CD8-positive, alpha-beta memory T cell (primary cell): ENCODE measurements at places on chromosomes 4 and X.

GRCh38 chr4:113440371-113440770 is 321.2 kb downstream of the CAMK2D start:
- H3K4me1 ChIP-seq, result no peaks in the 10 kb centered on the region
- no peaks in the 10 kb centered on the region for H3K27me3 ChIP-seq
- DNase-seq, result no peak
- H3K36me3 ChIP-seq, result no peaks in the 10 kb centered on the region

DNA sequence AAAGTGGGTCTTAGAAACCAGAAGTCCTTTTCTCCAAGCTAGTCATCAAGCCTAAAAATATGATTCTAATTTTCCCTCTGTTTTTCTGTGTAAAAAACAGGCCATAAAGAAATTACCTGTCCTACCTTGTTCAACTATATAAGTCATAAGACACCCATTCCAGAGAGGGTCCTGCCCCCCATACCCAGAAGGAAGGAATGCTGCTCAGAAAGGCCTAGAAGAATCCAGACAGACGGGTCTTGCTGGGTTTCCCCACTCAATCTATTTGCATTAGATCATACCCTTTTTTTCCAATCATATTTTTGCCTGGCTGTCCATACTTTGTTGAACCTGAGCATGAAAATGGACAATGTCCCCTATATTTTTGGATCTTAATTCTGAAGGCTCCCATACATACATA is 16.3 kb upstream of the XAGE2 start:
- no peaks in the 10 kb centered on the region for H3K27me3 ChIP-seq
- H3K4me1 ChIP-seq, result no peaks in the 10 kb centered on the region
- DNase-seq, result no peak
- no peaks in the 10 kb centered on the region for H3K36me3 ChIP-seq

GRCh38 chr4:26150948-26151347 is 169.9 kb upstream of the RBPJ start:
- no peak overlapping the region for H3K4me3 ChIP-seq
- H3K27me3 ChIP-seq, result no peaks in the 10 kb centered on the region
- H3K36me3 ChIP-seq, result no peaks in the 10 kb centered on the region
- no peak overlapping the region for H3K27ac ChIP-seq
- H3K4me1 ChIP-seq, result no peaks in the 10 kb centered on the region

GRCh38 chr4:139651282-139652194 is 14.1 kb upstream of the MGST2 start:
- H3K4me1 ChIP-seq, result peaks cover 6% of the 10 kb centered on the region
- no peaks in the 10 kb centered on the region for H3K36me3 ChIP-seq
- no peak overlapping the region for H3K4me3 ChIP-seq
- no peaks in the 10 kb centered on the region for H3K27me3 ChIP-seq
- DNase-seq, result peak; percentile 42

DNA sequence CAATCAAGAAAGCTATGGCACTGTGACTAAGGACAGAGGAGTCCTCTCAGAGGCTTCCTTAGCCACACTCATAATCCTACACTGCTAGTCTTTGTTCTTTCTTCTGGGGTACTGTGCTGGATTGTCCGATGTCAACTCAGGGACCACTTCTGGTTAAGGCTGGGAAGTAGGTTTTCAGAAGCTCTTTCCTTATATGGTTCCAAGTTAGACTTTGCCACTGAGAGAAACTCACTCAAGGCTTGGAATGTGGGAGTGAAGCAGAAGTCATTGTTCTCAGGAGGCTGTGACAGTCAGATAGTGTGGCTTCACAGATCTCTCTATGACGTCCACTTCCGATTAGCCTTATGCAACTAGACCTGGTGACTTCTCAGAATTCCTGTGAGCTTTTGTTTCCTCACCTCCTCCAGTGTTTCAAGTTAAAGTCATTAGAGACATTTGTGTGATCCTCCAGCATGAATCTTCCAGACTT is 317.3 kb upstream of the F9 start:
- H3K4me3 ChIP-seq, result no peak overlapping the region
- H3K36me3 ChIP-seq, result no peaks in the 10 kb centered on the region
- H3K27me3 ChIP-seq, result no peaks in the 10 kb centered on the region
- DNase-seq, result no peak

- H3K4me1 ChIP-seq, result no peaks in the 10 kb centered on the region
- no peak overlapping the region for H3K27ac ChIP-seq
- H3K36me3 ChIP-seq, result no peaks in the 10 kb centered on the region
- H3K27me3 ChIP-seq, result no peaks in the 10 kb centered on the region
- H3K4me3 ChIP-seq, result no peak overlapping the region
Observed at GRCh38 chr4:75843596-75843995, 58.7 kb downstream of the PPEF2 start.

GRCh38 chr4:151921811-151922210 is 161.0 kb upstream of the GATB start:
- H3K36me3 ChIP-seq, result no peaks in the 10 kb centered on the region
- DNase-seq, result no peak
- no peaks in the 10 kb centered on the region for H3K4me1 ChIP-seq
- no peak overlapping the region for H3K4me3 ChIP-seq
- H3K27me3 ChIP-seq, result no peaks in the 10 kb centered on the region
- H3K27ac ChIP-seq, result no peak overlapping the region

DNA sequence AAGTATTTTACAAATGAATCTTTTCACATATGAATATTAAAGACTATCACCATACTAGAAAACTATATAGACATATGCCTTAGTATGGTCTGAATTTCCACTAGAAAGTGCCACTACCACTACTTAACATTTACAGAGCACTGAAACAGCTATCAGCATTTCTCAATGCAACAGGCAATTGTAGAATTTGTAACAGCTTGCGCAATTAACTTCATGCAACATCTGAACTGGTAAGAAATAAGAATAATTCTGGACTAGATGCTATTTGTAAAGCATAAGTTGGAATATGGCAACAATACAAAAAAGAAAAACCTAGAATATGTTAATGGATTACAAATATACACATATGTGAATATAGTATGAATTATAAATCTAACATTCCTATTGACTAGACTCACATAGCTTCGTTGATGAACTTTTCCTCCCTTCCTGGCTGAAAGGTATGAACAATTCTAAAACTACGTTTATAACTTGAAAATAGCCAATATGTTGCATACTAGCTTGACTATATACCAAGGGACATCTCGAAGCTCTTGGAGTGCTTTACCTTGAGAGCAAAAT is 82.0 kb downstream of the ATP8A1 start:
- H3K27ac ChIP-seq, result no peak overlapping the region
- H3K36me3 ChIP-seq, result no peaks in the 10 kb centered on the region
- DNase-seq, result no peak
- H3K4me3 ChIP-seq, result no peak overlapping the region

GRCh38 chrX:137052643-137053235 is 18.9 kb upstream of the GPR101 start:
- no peaks in the 10 kb centered on the region for H3K4me1 ChIP-seq
- H3K27ac ChIP-seq, result no peak overlapping the region
- no peaks in the 10 kb centered on the region for H3K36me3 ChIP-seq
- no peak for DNase-seq
- peaks cover 8% of the 10 kb centered on the region for H3K27me3 ChIP-seq

- no peak for DNase-seq
- no peaks in the 10 kb centered on the region for H3K36me3 ChIP-seq
- H3K4me1 ChIP-seq, result no peaks in the 10 kb centered on the region
- H3K4me3 ChIP-seq, result no peak overlapping the region
- no peaks in the 10 kb centered on the region for H3K27me3 ChIP-seq
Observed at GRCh38 chr4:155693015-155693663, 26.5 kb downstream of the GUCY1A1 start.

DNA sequence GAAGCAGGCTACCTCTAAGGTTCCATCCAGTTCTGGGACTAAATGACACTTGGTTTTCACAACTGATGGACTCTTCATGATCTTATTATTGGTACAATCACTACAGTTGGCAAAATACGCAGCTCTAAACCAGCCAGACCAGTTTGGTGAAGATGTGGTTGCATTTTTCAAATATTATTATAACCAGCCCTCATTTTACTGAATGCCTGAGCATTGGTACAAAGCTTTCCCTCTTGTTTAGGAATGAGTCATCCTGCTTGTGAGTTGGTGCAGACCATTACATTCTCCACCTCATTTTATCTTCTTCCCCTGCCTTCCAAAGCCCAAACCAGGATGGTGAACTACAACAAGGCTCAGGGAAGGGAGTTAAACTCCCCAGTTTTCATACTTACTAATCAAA is 223.1 kb downstream of the KDR start:
- H3K4me3 ChIP-seq, result no peak overlapping the region
- no peaks in the 10 kb centered on the region for H3K36me3 ChIP-seq
- H3K27ac ChIP-seq, result no peak overlapping the region
- no peaks in the 10 kb centered on the region for H3K27me3 ChIP-seq
- no peak for DNase-seq
- no peaks in the 10 kb centered on the region for H3K4me1 ChIP-seq

- no peaks in the 10 kb centered on the region for H3K36me3 ChIP-seq
- no peak overlapping the region for H3K27ac ChIP-seq
- H3K4me1 ChIP-seq, result no peaks in the 10 kb centered on the region
- DNase-seq, result no peak
- H3K4me3 ChIP-seq, result no peak overlapping the region
- no peaks in the 10 kb centered on the region for H3K27me3 ChIP-seq
Observed at GRCh38 chr4:129623233-129623875, 527.4 kb downstream of the C4orf33 start.

DNA sequence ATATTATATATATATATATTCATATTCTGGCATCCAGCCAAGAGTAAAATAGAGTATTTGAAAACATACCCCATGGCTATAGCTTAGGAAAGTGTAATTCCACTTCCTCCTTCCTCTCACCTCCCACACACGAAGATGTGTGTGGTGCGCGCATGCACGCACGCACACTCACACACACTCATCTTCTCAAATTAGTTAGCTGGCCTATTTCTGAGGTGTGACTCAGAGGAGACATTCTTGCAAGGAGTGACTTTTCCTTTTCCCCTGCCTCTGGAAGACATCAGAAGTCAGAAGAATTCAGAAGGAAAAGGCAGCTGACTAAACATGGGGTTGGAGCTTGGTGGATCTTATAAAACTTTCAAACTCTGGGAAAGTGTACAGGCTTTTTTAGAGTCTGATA is 8.8 kb downstream of the ENPEP start:
- H3K27me3 ChIP-seq, result no peaks in the 10 kb centered on the region
- no peaks in the 10 kb centered on the region for H3K36me3 ChIP-seq
- H3K27ac ChIP-seq, result no peak overlapping the region
- DNase-seq, result no peak

DNA sequence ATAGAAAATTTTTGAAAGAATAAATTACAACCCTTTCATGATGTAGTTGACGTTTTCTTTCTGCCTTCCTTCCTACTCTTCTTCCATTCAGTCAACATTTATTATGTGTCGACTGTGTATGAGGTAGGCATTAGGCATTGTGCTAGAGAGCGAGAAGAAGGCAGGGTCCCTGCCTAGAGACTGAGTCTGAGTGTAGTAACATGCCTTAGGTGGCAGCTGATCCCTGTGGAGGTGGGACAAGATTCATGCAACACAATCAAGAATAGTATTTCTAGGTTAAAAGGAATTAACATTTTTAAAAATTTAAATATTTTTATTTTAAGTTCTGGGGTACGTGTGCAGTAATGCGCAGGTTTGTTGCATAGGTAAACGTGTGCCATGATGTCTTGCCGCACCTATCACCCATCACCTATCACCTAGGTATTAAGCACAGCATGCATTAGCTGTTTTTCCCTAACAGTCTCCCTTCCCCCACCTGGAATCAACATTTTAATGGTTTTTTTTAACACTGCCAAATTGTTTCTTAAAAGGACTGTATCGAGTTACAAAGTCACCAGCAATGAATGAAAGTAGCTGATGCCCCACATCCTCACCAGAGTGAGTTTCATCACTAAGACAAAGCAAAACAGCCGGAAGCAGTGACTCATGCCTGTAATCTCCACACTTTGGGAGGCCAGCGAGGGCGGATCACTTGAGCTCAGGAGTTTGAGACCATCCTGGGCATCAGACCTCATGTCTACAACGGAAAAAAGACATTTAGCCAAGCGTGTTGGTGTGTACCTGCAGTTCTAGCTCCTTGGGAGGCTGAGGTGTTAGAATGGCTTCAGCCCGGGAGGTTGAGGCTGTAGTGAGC is 84.0 kb downstream of the WWC2 start:
- no peaks in the 10 kb centered on the region for H3K4me1 ChIP-seq
- no peaks in the 10 kb centered on the region for H3K36me3 ChIP-seq
- no peak overlapping the region for H3K4me3 ChIP-seq
- no peak for DNase-seq
- no peak overlapping the region for H3K27ac ChIP-seq

DNA sequence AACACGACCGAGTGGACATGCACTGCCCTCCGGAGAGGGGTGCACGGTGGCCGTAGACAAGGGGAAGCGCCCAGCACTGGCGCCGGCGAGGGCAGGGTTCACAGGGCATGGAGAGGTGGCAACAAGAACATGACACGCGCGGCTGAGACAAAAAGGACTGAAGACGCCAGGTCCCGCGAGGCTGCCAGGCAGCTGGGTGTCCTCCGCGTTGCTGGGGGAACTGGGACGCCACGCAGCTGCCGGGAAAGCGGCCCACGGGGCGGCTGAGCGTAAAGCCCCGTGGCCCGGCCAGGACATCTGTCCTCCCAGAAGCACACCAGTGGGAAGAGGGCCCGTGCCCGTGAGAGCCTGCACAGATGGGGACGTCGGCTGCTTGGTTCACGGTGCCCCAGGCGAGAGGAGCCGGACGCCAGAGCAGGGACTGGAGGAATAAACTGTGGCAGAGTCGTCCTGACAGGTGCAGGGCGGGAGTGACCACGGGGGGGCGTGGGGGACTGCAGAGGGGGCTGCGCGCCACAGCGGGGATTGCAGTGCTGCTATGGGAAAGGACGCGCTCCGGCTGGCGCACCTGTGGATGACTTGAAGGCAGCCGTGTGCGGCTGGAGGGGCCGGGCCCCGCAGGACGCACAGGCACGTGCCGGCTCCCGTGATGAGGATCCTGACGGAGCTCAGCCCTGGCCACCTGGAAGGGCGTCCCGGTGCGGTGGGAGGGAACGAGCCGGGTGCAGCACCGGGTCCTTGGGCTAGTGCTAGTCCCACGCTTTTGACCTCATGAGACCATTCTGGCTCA is 32.1 kb upstream of the GTPBP6 start:
- H3K27ac ChIP-seq, result no peak overlapping the region
- no peaks in the 10 kb centered on the region for H3K27me3 ChIP-seq
- H3K36me3 ChIP-seq, result no peaks in the 10 kb centered on the region
- DNase-seq, result no peak

DNA sequence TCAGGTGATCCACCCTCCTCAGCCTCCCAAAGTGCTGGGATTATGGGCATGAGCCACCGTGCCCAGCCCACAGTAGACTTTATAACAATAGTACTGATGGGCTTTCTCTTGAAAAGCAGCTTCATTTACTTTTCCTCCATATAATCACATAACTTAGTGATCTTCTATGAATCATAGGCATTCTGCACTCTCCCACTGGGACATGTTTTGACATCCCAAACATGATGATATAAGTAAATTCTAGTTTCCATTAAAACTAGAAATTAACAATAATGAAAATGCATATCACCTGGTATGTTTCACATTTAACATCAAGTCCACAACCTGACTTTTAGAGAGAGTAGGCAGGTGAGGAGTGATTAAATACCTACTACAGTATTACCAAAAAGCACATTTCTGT is 96.5 kb downstream of the CAMK2D start:
- no peak for DNase-seq
- H3K4me3 ChIP-seq, result no peak overlapping the region
- H3K36me3 ChIP-seq, result no peaks in the 10 kb centered on the region
- no peak overlapping the region for H3K27ac ChIP-seq
- H3K27me3 ChIP-seq, result no peaks in the 10 kb centered on the region

- no peaks in the 10 kb centered on the region for H3K4me1 ChIP-seq
- no peak overlapping the region for H3K27ac ChIP-seq
- H3K36me3 ChIP-seq, result no peaks in the 10 kb centered on the region
- no peak for DNase-seq
- H3K27me3 ChIP-seq, result no peaks in the 10 kb centered on the region
Observed at GRCh38 chrX:107861056-107861455, 35.4 kb downstream of the MID2 start.

- H3K36me3 ChIP-seq, result no peaks in the 10 kb centered on the region
- H3K4me3 ChIP-seq, result no peak overlapping the region
- no peak for DNase-seq
- no peaks in the 10 kb centered on the region for H3K27me3 ChIP-seq
- H3K4me1 ChIP-seq, result no peaks in the 10 kb centered on the region
Observed at GRCh38 chr4:157558016-157558415, 337.5 kb downstream of the GRIA2 start.
